Transverse colon (tissue), 4 donors: ENCODE measurements at places on chromosomes 11 and 22. TPM values are rescaled to one million over a fixed set of nuclear protein-coding genes. Genes with fewer than 3 reads are reported as not detected.

- peak; percentile 53 for DNase-seq
Measured at GRCh38 chr11:62680825-62681240, 2.0 kb upstream of the UBXN1 start.

DNA sequence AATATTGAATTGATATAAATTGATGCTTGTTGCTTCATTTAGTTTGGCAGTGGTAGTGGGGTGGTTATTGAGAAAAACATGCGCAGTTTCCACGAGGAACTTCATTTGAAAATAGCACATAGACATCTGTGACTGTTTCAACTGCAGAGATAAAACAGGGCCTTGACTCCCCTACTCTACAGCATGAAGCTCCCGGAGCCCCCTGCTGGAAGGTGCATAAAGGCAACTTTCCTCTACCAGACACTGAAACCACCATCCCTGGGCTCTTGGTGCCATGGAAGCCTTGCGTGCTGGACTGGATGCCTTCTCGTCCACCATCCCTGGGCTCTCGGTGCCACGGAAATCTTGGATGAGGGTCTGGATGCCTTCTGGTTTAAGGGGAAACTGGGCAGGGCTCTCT lies 195.9 kb downstream of the CSNK2A3 start:
- DNase-seq, result no peak

The LRRC74B gene
- not detected for total RNA-seq

The NAALAD2 gene
- 0.55 TPM for total RNA-seq

The MRPL16 gene
- 62.4 TPM for total RNA-seq

DNA sequence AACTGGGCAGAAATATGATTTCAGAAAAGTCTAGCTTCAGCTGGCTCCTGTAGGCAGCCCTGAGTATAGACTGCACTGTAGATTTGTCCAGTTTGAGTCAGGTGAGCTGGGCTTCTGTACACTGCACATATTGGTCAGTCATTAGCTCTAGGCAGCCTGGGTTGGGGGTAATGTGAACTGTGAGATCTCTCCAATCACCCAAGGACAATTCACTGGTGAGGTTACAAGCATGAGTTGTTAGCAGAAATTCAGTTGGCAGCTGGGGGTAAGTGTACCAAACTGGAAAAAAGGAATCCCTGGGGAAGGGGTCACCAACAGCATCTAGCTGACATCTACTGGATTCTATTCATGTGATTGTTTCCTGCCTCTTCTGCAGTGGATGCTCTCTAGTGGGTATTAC lies 39.7 kb downstream of the MRGPRX2 start:
- DNase-seq, result no peak

DNA sequence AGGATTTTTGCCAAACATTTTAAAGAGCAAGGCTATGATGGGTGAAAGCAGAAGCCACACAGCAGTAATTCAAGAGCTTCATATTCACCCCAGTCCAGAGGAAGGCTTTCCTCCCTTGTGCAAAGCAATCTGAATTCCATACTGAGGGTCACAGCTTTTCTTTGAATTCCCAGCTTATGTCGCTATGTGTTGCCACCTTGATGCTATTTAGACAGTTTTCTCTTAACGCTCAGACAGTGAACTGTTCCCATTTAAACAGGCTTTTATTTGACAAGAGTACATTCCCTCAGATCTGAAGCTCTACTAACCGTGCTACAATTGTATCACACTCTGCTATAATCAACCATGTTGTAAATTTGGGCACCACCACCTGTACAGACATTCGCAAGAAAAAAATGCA lies 279.7 kb downstream of the CADM1 start:
- no peak for DNase-seq

The SPON1 gene
- 74.0 TPM for total RNA-seq

DNA sequence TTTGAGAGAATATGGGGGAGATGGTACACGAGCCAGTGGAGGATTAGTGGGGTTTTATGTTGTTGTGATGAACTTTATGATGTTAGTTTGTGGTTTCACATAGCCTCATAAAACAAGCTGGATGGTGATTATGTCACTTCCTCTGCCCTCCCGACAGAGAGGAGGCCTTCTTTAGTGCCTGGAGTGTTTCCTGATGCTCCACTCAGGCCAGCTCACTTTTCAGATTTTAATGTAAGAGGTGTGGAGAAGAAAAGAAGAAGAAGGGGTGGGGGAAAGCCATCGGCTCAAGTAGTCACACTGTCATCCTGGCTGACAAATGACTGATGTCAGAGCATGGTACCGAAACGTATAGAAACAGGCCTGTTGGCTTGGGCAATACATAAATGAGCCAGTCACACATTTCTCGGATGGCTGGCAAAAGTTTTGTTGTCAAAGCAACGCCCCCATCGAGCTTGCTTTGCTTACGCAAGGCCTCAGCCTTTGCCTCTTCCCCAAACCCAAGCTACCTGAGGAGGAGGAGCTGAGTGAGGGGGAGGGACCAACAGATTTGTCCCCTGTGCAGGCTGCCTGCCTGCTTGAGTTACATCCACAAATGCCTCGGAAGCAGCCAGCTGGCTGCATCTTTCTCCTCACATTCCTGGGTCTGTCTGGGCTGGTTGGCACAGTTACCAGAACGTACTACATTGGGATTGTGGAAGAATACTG lies at the start of gene HEPHL1:
HEPHL1 (plus strand) TSS at position 578 of the 705 bp plus-strand sequence; CDS start at position 593, 15 bp downstream.
- no peak for DNase-seq

DNA sequence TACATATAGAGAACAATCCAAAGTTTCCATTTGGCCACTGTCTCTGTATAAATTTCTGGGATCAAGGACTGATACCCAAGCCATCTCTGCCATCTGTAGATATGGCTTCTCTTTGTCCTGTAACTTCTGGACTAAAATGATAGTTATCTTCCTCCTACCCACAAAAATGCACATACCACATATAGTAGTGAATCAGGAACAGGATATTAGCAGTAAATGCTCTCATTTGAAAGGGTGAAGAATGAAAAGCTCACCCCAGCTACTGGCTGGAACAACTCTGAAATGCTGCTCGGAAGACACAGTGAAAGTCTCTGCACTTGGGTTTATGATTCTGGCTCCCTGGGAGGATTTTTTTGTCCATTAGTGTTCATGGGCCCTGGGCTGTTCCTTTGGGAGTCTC lies 856.4 kb upstream of the LRRC4C start:
- DNase-seq, result no peak

- no peak for DNase-seq
Measured at GRCh38 chr22:31398231-31398630, 1.2 kb upstream of the DRG1 start.

GRCh38 chr22:38104084-38104483 lies 6.4 kb downstream of the BAIAP2L2 start:
- no peak for DNase-seq

The OR51E2 gene
- total RNA-seq, result 0.37 TPM

GRCh38 chr22:49953027-49953679 lies 7.4 kb upstream of the PIM3 start:
- no peak for DNase-seq

DNA sequence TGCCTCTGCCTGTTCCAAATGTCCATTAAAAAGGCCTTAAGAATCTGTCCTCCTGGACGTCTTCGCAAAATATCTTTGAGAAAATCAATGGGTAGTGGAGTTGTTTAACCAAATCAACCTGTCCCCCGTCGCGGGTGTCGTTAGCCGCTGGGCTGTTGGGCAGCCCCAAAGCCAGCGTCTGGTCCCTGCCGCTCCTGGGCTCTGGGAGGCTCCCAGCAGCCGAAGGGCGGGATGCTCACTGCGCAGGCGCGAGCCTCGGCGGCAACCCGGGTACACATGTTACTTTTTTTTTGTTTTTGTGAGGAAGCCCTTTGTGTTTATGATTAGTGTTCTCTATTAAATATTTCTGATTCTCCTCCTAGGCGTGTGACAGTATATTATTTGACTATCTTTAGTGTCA lies 12.6 kb downstream of the MMP10 start:
- DNase-seq, result no peak

- DNase-seq, result no peak
Measured at GRCh38 chr11:134270250-134270714, 5.9 kb upstream of the GLB1L3 start.

DNA sequence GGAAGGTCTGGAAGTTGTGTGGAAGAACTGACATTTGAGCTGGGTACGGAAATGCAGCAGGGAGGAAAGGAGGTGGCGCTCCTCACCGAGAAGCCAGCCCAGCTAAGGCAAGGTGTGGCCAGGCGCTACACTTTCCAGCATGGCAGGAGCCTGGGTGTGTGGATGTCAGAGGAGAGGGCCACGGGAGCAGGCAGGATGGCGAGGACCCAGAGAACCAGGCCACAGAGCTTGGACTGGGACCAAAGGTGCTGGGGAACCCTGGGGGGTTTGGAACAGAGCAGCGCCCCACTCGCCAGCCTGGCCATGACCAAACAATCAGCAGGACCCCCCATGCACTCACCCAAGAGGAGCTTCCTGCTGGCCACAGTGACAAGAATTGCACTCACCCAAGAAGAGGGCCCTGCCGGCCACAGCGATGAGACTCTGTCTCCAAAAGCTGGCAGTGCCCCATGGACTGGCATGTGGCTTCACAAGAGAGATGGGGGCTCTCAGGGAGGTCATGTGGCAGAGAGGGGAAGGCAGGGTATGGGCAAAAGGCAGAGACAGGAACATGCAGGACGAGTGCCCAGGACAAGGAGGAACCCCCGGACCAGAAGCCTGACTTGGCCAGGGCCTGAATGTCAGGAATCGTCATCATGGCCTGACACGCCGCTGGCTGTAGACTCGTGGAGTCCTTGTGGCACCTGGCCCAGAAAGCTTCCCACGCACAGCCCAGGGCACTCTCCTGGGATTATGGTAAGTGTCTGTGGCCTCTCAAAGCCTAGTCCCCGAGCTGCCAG lies 45.4 kb downstream of the IGF2 start:
- DNase-seq, result no peak

DNA sequence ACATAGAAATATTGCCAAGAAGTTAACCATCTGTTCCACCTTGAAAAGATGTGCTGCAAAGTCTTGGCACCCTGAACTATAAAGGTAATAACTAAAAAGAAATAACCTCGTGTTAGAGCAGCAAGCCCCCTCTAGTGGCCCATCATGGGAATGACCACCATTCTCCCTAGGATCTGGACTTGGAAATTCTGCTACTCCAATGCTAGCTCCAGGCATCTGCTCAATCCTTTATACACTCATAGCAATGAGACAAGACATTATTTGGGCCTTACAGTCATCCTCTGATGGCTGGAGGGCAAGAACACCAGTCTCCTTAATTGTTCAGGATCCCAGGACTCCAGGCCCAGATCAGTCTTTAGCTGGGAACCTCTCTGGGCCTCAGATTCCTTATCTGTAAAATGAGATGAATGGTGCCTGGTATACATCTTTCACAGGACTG lies 76.0 kb downstream of the CWC15 start:
- DNase-seq, result peak; percentile 47

GRCh38 chr11:120235024-120235628 lies 4.8 kb upstream of the POU2F3 start:
- DNase-seq, result peak; percentile 72

The APOBEC3B gene
- 15.3 TPM for total RNA-seq

GRCh38 chr11:18193010-18193409 lies 20.4 kb downstream of the MRGPRX4 start:
- DNase-seq, result no peak

DNA sequence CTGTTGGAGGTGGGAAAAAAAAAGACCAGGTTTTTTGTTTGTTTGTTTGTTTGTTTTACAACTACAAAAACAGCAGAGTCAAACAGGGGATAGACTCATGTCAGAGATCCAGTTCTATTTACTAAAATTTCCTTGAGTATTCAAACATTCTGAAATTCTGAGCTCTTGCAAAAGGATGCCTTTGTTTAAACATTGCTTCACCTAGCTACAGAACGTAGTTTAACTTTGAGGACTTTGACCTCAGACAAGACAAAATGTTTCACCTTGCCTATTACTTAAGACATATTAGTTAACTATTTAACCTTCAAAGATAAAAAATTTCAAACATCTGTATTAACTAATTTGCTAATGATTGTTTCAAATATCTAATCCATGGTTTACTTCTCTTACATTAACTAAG lies 36.1 kb upstream of the GLYATL2 start:
- no peak for DNase-seq

GRCh38 chr22:17140826-17141766 lies 18.0 kb downstream of the HDHD5 start:
- no peak for DNase-seq

GRCh38 chr11:126830216-126830806 lies 170.3 kb downstream of the KIRREL3 start:
- no peak for DNase-seq

DNA sequence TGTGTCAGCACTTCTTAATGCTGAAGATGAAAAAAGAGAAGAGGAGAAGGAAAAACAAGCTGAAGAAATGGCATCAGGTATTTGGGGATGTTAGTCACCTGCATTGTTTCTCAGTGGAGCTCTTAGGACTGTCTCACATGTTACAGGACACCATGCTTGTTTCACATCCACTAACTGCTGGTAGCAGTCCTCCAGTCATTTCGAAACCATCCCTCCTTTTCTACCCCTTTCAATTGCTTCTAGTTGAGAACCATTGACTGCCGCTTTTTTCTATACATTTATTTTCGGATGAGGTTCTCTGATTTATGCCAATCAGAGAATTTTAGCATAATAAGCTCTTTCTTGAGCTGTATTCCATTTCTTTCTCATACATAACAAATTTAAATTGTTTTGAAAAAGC lies 21.5 kb downstream of the BIRC2 start:
- DNase-seq, result no peak

The OR6M1 gene
- not detected for total RNA-seq

The OR52A1 gene
- total RNA-seq, result not detected

- DNase-seq, result no peak
Measured at GRCh38 chr22:45568213-45568612, 65.5 kb downstream of the FBLN1 start.

The TRIM34 gene
- total RNA-seq, result 9.8 TPM

DNA sequence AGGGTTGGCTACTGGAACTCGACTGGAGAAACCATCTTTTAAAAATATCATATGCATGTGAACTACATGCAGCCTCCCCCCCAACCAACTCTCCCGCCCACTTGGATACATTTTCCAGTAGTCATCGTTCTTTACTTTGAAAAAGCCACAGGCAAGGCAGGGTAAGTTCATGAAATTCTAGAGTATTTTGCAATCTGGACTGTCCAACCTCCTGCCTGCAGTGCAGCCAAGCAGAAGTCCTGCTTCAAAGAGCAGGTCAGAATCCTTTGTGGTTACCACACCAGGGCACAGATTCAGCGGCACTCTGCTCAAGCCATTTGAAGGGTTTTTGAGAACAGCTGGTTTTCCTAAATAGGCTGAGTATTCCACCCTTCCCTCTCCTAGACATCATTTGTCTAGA lies 12.1 kb downstream of the ELF5 start:
- no peak for DNase-seq

DNA sequence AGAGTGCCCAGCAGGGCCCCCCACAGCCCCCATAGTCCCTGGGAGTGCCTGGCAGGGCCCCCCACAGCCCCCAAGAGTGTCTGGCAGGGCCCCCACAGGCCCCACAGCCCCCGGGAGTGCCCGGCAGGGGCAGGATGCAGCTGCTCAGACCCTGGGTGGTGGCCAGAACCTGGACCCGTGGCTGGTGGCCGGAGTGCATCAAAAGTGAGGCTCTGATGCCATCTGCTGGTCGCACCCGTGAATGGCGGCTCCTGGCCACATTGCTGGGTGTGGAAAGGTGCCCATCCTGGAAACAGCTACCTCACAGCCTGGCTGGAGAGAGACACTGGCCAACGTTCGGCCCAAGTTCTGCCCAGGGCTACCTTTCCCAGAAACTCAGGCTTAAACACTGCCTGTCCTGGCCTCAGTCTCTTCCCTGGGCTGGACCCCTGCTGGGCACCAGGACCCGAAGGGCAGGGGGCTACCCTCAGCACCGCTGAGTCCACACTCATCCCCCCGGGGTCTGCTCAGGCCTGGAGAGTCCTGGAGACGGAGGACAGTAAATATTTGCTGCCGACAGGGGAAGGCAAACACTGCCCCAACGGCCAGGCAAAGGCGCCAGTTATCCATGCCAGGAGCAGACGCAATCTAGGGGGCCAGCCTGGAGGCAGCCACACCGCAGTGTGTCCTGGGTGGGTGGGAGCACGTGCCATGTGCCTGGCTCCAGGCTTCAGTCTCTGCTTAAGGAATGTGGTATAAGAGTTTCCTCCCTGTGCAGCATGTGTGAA lies 4.4 kb downstream of the INS start:
- DNase-seq, result peak; percentile 76
